ENCODE measurements at places on chromosomes 5 and 9.

GRCh38 chr9:14180960-14181537 is 132.9 kb downstream of the NFIB start:
- no peak for DNase-seq

- DNase-seq = no peak
Observed at GRCh38 chr9:136691316-136692184, 4.3 kb upstream of the AGPAT2 start.

DNA sequence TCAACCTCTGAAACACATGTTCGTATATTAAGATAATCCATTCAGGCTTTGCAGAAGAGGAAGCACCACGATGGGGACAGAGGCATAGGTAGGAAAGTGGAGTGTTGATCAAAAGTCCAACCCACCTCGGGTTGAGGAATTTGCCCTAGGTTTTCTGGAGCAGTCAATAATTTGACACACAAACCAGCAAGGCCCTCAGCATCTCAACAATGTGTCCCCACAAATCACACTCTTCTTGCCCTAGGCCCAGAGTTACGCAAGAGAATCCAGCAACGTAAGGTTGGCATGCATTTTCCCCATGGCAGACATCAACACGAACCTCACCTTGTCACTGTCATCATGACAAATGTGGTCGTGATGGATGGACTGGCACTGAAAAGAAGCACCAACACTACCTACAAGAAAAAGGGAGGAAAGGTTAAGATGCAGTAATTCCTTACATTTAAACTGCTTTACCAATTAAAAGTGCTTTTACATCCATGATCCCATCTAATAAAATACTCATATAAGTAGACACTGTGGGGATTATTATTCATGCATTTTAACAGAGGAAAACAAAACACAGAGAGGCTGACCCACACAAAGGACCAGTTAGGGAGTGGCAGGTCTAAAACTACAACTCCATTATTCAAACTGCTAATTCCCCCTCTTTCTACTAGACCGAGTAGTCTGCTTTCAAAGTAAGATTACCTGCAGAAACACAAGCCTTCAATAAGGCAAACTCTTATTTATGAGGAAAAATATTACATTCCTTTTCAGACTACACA is 24.4 kb upstream of the RNF38 start:
- no peak for DNase-seq

DNA sequence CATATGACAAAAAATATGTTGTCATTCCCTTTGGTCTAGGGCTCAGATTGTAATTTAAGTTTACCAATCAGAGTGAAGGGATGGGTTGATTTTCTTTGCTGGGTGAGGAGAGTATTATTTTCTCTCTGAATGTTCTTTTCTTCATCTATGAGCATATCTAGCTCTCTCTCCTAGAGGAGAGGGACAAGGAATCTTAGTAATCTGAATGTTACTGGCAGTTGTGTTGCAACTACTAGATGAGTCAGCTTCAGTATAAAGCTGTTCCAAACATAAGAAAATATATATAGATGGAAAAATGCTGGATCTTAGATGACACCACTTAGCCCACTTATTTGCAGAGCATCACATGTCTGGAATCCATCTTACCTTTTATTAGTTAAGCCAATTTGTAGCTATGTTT is 259.3 kb downstream of the TUSC1 start:
- DNase-seq = no peak

DNA sequence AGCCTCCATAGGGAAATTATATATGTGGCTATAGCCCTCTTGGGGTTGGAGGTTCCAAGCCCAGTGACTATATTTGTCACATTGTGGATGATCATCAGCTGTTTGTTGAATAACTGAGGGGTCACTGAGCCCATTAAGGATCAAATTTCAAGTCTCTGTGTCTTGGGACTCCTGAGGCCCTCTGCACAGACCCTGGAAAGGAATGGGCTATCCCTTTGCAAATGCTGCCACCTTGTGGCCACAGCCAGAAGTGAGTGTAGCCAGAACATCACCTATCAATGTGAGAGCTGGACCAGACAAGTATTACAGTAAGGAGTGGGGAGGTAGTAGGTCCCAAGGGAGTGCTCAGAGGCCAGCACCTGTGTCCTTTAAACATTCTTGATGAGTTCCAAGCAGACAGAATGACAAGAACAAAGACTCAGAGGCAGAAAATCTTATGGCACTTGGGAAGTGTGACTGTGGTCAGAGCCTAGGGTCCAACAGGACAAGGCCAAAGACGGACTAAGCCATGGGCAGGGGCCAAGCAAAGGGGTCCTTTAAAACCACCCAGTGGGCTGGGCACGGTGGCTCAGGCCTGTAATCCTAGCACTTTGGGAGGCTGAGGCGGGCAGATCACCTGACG is 8.2 kb downstream of the RPP25L start:
- DNase-seq = peak; percentile 25

GRCh38 chr5:73093943-73094342 is 26.4 kb upstream of the TMEM171 start:
- peak; percentile 58 for DNase-seq

GRCh38 chr5:32261198-32261597 is 51.5 kb downstream of the MTMR12 start:
- no peak for DNase-seq
